ENCODE measurements at places on chromosomes 5 and 9.

DNA sequence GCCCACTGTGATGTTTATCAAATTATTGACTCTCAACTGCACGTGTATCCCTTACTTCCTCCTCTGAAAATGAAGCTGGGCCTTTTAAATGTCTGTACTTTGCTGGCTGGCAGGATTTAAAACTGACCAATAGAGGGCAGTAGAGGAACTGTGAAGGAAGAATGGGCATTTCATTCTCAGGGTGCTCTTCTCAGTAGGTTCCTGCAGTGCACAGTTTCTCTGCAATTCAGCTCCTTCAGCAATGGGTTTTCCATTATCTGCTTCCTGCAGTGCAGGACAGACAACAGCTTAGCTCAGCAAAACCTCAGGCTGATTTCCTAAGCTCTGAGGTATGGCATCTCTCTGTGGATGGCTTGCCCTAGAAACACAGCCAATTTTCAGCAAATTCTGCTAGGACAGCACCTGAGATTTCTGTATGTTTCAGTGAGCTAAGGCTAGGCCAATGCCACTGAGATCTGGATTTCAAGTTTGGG, 298.4 kb upstream of the PRDM9 start:
- no peak for DNase-seq

DNA sequence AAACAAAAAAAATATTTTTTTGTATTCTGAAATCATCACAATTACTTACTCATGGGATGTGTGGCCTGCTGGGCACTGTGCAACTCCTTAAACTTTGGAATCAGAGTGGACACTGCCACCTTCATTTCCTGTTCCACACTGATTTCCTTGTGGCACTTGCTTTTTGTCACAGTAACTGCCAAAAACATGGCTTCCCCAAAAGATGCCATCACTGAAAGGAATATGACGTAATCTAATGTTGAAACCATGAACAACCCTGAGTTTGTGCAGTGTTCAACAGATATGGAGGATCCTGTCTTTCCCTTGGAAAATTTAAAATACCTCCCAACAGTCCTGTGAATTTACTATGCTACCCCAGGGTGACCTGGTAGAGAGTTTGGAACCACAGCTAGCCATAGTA, 12.6 kb upstream of the IL12B start:
- no peak for DNase-seq

DNA sequence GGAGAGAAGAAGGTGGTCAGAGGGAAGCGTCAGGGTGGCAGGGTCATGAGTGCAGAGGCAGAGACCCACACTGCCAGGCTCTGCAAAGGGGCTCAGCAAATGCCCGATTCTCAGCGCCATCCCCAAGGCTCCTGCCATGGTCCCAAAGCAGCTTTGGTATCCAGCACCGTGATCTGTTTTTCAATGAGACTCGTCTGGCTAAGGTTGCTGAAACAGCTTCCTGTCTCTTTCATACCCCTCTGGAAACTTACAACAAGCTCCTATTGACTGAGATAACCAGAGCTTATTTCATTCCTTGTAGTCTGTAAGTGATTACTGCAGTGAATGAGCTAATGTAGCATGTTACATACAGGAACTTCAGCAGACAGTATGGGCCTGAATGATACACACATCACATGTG, 568.6 kb upstream of the DAP start:
- no peak for DNase-seq

DNA sequence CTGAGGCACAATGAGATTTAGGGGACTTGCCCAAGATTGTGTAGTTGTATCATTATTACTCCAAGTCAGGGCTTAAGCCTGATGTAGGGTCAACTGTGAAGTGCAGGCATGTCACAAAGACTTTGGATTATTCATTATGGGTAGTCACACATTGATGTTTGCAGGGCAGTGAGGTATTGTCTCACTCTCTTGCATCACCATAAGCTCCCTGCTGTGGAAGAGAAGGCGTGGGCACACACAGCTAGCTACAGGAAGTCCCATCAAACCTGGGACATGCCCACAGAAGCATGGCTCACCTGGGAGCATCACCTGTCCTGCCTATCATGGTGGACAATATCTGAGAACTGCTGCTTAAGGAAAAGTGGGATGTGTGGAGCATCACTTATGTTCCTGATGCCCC, 42.1 kb downstream of the TMOD1 start:
- no peak for DNase-seq

DNA sequence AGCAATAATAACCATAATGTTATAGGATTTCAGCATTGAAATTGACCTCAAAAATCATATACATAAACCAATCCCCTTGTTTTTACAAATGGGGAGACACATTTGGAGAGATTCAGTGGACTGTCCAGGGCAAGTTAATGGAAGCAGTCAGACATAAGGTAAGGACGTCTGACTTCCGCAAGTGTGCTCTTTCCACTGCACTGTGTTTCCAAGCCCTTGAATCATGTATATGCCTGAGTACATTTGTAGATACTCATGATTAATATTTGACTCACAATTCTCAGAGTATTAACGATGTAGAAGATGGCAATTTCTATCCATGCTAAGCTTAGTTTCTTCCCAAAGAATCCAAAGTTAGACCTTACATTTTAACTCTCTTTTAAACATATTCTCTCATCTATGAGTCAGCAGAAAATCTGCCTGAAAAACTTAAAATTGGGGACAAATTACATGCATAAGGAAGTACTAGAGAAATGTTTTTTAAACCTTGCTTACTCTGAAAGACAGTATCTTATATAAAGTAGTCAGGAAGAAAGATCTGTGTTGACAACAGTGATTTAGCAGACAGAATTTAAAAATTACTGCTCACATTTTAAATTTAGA, 165.3 kb downstream of the NFIB start:
- DNase-seq, result no peak

DNA sequence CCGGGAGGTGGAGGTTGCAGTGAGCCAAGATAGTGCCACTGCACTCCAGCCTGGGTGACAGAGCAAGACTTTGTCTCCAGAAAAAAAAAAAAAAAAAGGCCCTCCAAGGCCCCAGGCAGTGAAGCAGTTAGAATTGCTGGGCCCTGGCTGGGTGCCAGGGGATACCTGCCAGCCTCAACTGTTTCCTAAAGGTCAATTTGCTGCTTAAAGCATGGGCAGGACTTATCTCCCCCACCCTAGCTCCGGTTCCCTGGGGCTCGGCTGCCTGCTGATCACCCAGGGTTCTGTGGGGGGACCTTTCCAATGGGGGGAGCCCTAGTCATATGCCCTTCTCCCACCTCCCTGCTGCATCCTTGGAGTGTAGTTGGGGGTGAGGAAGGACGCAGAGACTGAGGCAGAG, 25.7 kb downstream of the NCS1 start:
- DNase-seq, result no peak

GRCh38 chr5:8949908-8950307, 596.0 kb downstream of the SEMA5A start:
- no peak for DNase-seq

DNA sequence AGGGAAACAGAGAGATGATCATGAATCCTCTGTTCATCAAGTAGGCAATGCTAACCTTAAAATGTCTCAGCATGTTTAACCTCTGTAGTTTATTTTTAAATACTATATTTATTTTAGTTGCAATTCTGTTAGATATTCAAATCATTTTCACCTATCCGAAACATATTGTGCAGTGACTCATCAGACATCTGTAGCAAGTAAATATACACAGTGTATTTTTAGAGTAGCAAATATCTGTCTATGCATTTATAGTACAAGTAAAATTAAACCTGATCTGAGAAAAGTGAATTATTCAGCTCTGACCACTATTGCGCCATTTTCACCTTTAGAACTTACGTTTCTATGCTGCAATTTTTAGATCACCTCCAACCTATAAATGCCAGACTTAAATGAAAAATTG, 24.3 kb upstream of the TUSC1 start:
- no peak for DNase-seq

DNA sequence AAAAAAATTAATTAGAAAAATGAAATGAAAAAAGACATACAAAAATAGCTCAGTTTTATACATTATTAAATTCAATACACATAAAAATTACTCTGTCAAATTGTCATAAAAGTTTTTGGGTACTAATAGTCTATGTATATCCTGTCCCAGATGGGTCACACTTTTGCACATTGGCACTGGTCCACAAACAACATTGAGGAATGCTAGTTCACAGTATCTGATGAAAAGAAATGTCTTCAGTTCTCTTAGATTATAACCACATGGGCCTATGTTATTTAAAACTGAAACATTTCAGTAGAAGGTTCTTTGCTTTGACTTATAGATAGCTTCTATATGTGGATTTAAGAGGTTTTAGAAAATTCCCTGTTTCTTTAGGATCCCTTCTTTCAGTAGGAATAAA, 39.8 kb downstream of the LNPEP start:
- no peak for DNase-seq

- no peak for DNase-seq
Measured at GRCh38 chr5:122736086-122736845, 38.6 kb upstream of the SNX2 start.

DNA sequence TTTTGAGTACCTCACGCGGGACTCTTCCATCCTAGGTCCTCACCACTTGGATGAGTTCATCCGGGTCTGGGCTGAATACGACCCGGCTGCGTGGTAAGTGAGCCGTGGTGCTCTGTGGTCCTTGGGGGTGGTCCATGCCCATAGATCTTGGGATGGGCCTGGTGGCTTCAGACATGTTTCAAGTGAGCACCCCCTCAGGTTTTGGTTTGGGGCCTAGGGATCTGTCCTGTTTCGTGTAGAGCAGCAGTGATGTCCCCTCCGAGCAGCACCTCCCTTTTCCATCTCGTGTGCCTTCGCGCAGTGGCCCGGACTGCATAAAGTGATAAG, 218.9 kb downstream of the CACNA1B start:
- DNase-seq, result no peak

DNA sequence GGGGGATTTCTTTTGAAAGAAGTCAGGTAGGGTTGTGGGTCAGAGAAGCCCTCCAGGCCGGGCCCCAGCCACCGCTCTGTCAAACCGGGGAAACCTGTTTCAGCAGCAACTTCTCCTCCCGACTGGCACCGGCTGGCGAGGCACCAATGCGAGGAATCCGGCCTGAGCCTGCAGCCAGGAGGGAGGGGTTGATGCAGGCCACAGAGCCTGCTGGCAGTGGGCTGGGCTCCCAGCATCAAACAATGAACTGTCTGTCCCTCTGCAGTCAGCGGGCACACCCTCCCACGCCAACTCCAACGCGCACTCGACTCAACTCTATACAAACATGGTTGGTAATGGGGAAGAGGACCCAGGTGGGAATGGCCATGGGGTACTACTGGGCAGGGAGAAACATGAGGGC, 12.1 kb downstream of the PCDH1 start:
- no peak for DNase-seq

- no peak for DNase-seq
Measured at GRCh38 chr9:1170918-1171317, 120.8 kb downstream of the DMRT2 start.

DNA sequence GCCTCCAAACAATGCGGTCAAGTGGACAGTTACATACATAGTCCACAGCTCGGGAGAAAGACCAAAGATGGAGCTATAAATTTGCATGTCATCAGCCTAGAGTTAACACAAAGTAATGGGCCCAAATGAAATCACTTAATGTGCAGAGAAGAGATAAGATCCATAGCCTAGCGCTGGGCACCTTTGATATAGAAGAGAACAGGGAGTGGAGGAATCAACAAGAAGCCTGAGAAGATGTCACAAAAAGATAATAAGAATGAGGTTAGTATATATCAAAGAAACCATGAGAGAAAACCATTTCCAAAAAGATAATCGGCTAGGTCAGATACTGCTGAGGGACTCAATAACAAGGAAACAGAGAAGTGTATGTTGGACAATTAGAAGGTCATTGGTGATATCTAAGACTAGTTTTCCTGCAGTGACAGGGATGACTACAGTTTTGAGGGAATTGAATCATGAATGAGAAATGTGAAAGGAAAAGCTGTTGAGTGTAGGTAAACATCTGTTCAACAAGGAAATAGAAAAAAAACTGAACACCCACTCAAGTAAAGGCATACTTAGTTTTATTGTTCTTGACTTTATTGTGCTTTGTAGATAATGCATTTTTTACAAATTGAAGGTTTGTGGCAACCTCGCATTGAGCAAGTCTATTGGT, 68.7 kb upstream of the CDH6 start:
- no peak for DNase-seq

DNA sequence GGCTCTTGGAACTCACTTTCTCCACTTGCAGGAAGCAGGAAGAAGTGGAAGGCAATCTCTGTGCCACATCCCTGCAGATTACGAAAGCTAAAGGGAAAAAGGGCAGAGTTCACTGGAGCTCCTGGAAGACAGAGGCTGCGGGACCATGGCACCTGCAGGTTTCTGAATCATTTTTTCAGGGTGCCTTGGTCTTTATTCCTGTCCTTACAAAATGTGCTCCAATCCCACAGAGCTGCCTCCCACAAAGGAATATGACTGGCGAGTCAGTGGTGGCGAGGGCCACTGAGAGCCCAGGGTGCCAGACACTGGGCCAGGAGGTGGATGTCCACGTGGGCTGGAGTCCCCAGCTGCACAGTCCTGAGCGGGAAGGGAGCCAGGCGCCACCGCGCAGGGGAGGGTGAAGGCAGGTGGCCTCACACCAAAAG, 183.0 kb downstream of the FANCC start:
- DNase-seq, result no peak

DNA sequence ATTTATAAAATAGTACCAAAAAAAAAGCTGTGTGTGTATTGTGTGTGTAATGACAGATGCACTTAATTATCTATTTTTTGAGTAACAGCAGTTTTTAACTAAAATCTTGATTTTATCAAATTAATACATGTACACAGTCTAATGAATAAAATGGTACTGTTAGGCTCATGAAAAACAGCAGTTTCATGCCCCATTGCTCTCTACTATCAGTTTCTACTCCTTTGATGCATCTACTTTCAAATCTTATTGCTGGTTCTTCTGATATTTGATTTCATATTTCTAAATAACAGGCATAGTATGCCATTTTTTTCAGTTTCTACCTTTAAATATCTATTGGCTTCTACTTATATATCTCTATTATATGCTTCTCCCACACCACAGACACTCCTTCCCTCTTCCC, 117.4 kb downstream of the CCDC171 start:
- no peak for DNase-seq

- DNase-seq, result no peak
Measured at GRCh38 chr5:75933489-75933888, 149.7 kb upstream of the SV2C start.

Measured in activated CD4-positive, alpha-beta T cell treated with anti-CD3 and anti-CD28 coated beads for 24 hours (primary cell).